ENCODE measurements at places on chromosomes 16 and 17. TPM values are rescaled to one million over a fixed set of nuclear protein-coding genes. Genes with fewer than 3 reads are reported as not detected.

DNA sequence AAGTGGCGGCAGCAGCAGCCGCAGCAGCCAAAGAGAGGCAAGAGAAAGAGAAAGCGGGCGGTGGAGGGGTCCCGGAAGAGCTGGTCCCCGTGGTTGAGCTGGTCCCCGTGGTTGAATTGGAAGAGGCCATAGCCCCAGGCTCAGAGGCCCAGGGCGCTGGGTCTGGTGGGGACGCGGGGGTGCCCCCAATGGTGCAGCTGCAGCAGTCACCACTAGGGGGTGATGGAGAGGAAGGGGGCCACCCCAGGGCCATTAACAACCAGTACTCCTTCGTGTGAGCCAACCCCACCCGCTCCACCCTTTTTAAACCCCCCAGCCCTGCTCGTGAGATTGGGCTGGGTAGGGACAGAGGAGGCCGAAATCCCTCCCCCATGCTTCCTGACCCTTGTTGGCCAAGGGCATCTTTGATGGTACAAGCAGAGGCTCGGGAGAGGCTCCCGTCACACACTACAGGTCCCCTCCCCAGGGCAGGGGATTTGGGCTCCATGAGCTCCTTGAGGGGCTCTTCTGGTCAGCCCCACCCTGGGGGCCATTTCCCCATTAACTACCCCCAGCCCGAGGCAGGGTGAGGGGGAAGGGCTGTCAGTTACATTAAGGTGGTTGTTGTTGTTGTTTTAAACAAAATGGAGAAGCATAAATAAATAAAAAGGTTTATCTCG lies 4.6 kb upstream of the ATP2A1 start:
- DNase-seq = peak; percentile 30

- DNase-seq = no peak
Observed at GRCh38 chr17:45719335-45720071, 64.6 kb upstream of the CRHR1 start.

ENPP7 gene
- not detected for total RNA-seq

DNA sequence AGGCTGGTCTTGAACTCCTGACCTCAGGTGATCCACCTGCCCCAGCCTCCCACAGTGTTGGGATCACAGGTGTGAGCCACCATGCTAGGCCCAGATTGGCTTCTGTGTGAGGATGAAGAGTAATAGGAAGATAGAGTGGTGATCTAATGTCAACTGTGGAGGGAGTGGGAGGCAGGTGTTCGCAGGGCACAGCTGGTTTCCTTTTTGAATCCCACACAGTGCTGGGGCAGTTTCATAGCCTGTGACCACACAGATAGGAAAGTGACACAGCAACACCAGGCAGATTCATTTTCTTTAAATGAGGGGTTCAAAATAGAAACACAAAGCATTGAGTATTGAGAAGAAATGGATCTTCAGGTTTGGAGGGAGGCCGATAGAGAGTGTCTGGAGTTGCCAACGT lies 540.3 kb downstream of the WWOX start:
- DNase-seq = no peak

- peak; percentile 66 for DNase-seq
Observed at GRCh38 chr17:43880420-43880991, 26.8 kb downstream of the MPP2 start.

TBC1D3H gene
- not detected for total RNA-seq

DNA sequence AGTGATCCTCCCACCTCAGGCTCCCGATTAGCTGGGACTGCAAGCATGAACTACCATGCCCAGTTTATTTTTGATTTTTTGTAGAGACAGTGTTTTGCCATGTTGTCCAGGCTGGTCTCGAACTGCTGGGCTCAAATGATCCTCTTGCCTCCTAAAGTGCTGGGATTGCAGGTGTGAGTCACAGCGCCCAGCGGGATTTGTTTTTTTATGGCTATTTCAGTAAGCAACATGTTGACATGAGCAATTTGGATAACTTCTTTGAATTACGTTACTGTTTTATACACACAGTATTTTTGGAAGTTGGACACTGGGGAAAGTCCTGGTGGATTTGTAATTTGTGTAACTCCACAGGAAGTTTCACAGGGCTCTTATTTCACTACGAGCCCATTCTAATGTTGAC lies 18.5 kb upstream of the RHOT1 start:
- DNase-seq = no peak

HYDIN gene
- 1.4 TPM for total RNA-seq

DNA sequence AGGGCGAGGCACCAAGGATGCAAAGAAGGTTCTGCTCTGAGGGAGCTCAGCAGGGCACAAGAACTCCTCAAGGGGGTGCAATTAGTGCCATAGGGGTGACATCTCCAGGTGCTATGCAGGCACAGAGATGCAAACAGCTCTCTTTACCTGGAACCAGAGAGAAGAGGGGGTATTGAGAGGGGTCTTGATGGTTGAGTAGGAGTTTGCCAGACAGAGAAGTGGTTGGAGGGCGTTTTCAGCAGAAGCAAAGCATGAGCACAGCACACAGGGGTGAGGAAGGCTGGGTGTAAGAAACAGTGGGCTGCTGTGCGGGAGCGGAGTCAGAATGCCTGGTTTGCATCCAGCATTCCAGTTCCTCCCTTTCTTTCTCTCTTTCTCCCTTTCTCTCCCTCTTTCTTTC lies 81.8 kb upstream of the LHX1 start:
- no peak for DNase-seq

- peak; percentile 80 for DNase-seq
Observed at GRCh38 chr17:75639771-75640555, 6.7 kb downstream of the SMIM5 start.

KRT27 gene
- not detected for total RNA-seq

- DNase-seq = no peak
Observed at GRCh38 chr17:82151106-82151957, 53.3 kb upstream of the FASN start.

DNA sequence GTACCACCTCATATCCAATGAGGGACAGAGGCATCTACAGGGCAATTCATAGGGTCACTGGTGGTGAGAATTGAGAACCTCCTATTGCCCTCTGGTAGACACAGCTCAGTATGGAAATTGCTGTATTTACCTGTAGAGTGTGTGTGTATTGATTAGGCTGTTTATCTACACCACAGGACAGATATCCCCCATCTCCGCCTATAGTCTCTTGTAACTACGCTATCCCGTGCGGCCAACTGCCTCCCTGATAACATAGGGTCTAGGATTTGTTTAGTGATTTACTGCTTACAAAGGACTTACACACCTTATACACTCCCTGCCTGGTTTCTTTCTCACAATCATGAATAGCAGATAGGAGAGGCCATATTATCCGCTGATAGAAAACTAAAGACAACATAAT lies 1.7 kb upstream of the STAT3 start:
- DNase-seq = no peak

USP43 gene
- 26.9 TPM for total RNA-seq

GRCh38 chr17:51006601-51007000 lies 114.1 kb downstream of the SPAG9 start:
- no peak for DNase-seq

- no peak for DNase-seq
Observed at GRCh38 chr17:48053758-48054237, 5.6 kb downstream of the NFE2L1 start.

C16orf96 gene
- not detected for total RNA-seq

GRCh38 chr16:76276745-76277438 lies at the start of gene CNTNAP4:
Gene CNTNAP4 (plus strand): TSS chr16:76277401. CDS start chr16:76277663, 262 bp downstream.
- DNase-seq = no peak

CCDC57 gene
- 72.8 TPM for total RNA-seq
